Fibroblast of villous mesenchyme (primary cell): ENCODE measurements at places on chromosomes 2 and 18. TPM values are rescaled to one million over a fixed set of nuclear protein-coding genes. Genes with fewer than 3 reads are reported as not detected.

The SERPINB4 gene
- total RNA-seq, result not detected in 2 replicates

The COL4A4 gene
- total RNA-seq, result under 0.01 and 0.43 TPM in 2 replicates

The CELF4 gene
- not detected in 2 replicates for total RNA-seq

The MYO1B gene
- total RNA-seq, result 137 and 177 TPM in 2 replicates

The ATP6V1C2 gene
- under 0.01 TPM in 2 replicates for total RNA-seq

The IL1F10 gene
- total RNA-seq, result not detected in 2 replicates

The RPRM gene
- not detected in 2 replicates for total RNA-seq

The PDE6D gene
- 17.7 and 24.6 TPM in 2 replicates for total RNA-seq

The DSG1 gene
- not detected in 2 replicates for total RNA-seq
